ENCODE measurements at places on chromosomes 13 and 19.

DNA sequence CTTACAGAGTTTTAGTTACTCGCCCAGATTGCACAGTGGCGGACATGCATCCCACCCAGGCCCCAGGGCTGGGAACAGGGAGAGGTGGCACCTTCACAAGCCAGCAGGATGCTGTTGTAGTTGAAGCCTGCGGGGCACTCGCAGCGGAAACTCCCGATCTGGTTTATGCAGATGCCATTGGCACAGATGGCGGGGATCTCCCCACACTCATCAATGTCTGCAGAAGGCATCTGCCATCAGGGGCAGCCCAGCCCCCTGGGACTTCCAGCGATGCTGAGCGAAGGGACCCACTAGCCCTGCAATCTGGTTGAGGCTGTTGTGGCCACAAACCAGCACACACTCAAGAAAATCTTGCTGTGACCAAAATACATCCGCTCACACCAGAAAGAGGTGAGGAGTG, 44.6 kb downstream of the CCL25 start:
- no peak for DNase-seq

- no peak for DNase-seq
Observed at GRCh38 chr19:33998302-33998701, 174.0 kb upstream of the LSM14A start.

DNA sequence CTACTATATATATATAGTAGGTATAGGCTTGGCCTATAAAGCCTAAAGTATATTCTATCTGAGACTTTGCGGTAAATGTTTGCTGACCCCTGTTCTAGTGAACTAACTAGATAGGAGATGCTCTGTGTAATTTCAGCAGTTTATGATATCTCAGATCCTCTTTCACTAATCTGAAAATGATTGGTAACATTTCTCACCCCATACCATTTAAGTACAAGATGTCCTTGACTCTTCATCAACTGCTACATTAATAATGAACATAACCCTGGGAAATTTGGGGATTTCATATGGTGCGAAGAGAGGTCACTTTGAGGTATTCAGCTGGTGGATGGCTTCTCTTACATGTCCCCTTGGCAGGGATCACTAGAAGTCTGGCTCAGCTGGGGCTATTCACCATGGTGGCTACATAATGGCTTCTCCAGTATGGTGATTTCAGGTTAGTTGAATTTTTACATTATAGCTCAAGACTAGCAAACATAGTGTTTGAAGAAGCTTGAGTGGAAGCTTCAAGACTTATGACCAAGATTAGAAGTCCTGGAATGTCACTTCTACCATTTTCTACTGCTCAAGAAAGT, 103.6 kb upstream of the MYCBP2 start:
- DNase-seq, result no peak

DNA sequence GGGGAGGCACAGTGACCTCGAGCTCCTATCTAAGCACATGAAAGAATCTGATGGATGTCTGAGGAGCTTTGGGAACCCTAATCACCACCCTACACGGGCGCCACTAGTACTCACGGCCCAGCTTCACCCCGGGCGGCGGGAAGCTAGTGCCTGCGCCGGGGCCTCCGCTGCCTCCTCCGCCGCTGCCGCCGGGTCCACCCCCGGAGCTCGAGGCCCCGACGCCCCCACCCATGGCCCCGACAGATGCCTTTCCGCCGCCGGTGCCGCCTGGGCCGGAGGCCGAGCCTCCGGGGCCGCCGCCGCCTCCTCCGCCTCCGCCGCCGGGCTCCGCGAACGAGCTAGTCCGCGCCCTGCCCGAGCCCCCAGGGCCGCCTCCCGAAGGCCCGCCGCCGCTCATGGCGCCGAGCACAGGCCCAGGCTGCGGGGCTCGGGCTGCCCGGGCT, 312 bp downstream of the GSK3A start:
- peak; percentile 45 for DNase-seq

DNA sequence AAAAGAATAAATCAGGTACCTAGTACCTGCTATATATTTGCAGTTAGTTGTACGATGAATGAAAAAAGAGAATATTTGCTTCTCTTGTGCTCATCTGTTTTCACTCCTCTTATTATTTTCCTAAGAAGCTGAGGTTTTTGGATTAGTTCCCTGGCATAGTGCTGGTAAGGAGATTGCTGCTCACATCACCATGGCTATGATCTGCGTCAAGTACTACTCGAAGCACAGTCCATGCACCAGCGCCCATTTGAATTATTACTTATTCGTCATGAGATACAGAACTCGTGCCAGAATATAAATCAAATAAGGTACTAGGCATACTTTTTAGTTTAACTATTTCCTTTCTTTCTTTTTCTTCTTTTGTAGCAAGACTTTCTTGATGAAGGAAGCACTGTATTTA, 7.1 kb downstream of the SERTM1 start:
- DNase-seq, result no peak

GRCh38 chr19:7923295-7924191, 2.4 kb downstream of the CTXN1 start:
- no peak for DNase-seq

- no peak for DNase-seq
Observed at GRCh38 chr13:51867062-51867461, 5.3 kb downstream of the CCDC70 start.

DNA sequence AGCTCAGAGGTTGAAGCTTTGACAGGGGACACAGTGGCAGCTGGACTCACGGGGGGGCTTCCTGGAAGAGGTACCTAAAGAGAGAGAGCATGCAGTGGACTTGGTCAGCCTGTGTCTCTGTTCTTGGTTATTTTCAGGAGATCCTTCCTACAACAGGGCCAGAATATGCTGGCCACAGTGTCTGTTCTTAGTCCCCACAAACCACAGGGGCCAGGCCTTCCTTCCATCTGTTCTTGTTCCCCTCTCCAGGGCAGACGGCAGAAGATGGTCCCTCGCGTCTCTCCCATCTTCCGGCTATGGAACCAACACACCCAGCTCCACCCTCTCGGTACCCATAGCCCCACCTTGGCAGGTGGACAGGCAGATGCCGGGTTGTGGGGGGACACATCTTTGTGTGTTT, 24.8 kb downstream of the MAST3 start:
- no peak for DNase-seq

GRCh38 chr13:27878274-27878673, 41.5 kb upstream of the PDX1 start:
- no peak for DNase-seq

DNA sequence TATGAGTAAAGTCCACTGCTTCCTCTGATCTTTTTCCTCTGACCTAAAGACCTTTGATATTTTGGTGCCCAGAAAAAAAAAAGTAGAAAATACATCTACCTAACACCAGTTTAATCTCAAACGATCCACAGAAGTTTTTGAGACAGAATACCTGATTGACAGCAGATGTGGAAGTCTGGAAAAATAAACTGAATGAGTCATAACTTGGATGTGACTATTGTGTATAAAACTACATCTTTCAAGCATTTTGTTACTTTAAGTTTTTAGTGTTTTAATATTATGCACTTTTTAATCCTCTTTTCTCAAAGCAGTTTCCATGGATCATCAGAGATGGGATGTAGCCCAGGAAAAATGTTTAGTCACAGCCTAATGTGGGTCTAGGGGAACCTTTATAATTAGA, 216.1 kb downstream of the SLITRK1 start:
- DNase-seq, result no peak

DNA sequence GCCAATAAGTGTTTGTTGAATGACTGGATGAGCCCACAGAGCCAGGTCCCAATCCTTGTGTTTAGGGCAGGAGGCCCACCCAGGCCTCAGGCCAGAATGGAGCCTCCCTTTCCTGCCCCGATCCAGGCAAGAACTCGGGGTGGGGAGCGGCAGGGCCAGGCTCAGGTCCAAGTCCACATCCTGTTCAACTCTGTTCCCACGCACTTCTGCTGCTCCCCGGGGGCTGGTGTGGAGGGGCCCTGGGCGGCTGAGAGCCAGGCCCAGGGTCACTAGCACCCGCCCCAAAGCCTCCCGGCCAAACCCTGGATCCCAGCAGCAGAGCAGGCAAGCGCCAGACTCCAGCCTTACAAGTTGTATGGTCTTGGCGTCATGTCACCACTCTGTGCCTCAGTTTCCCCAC, 8.0 kb downstream of the ANGPTL8 start:
- no peak for DNase-seq

GRCh38 chr13:42569576-42570344, 4.2 kb upstream of the TNFSF11 start:
- DNase-seq, result no peak

DNA sequence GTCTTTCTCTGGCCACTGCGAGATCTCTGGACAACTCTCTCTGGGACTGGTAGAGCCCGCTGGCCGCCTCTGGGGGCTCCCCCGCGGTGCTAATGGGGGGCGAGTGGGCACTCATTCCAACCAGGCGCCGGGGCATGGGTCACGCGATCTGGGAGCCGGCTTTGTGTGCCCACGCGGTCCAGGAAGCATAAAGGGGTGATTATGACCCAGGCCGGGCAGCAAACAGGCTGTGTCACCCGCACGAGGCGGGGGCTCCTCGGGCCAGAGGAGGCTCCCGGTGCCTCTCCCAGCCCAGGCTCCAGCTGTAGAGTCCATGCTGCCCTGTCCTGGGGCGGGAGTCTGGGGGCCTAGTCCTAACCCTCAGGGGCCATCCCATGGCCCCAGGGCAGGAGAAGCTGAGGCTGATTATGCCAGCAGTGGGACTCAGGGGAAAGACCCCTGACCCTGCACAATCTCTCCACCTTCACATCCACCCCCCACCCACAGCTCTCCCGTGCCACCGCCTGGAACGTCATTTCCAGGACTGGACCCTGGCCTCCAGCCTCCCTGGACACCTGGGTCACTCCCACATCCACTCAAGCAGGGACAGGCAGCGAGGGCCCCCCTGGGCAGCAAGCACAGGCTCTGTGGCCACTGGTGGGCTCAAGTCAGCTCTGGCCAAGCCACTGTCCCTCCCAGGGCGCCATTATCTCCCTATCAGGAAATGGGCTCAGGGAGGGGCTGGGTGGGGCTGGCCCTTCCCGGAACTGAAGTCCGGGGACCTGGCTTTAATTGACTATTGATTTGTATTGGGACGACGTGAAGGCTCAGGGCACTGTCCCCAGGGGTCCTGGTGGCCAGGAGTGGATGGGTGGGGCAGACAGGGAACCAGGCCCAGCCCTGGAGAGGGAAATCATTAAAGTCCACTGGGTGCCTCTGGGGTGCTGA, 50.0 kb downstream of the PTPRS start:
- DNase-seq, result no peak

DNA sequence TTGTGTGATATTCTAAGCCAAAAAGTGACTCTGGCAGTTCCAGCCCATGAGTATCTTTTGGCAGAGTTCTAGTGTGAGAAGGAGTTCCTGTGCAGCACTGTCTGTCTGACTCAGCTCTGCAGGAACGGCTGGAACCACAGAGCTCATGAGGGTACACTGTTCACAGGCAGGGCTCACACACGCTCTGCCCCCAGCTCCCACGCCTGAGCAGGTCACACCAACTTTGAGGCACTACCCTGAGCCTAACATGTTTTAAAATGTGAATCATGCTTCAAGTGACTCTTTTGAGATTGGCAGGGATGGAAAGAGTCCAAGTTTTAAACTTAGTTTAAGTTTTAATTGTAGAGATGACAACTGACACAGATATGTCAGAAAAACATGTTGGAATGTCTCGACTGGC, 1203.3 kb downstream of the UQCRFS1 start:
- no peak for DNase-seq

DNA sequence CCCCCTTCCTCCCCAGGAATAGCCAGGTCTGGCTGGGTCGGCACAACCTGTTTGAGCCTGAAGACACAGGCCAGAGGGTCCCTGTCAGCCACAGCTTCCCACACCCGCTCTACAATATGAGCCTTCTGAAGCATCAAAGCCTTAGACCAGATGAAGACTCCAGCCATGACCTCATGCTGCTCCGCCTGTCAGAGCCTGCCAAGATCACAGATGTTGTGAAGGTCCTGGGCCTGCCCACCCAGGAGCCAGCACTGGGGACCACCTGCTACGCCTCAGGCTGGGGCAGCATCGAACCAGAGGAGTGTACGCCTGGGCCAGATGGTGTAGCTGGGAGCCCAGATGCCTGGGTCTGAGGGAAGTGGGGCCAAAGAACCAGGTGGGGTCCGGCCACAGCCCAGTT, 3.2 kb downstream of the KLK2 start:
- no peak for DNase-seq

DNA sequence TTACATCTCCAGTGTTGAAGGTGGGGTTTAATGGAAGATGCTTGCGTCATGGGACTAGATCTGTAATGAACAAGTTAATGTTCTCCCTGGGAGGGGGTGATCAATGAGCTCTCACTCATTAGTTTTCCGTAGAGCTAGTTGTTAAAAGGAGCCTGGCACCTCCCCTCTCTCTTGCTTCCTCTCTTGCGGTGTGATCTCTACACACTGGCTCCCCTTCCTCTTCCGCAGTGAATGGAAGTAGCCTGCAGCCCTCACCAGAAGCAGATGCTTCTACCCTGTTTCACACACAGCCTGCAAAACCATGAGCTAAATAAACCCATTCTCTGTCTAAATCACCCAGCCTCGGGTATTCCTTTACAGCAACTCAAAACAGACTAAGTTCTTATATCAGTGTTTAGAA, 318.8 kb downstream of the SLITRK1 start:
- DNase-seq, result no peak

- DNase-seq, result no peak
Observed at GRCh38 chr19:56969156-56969555, 128.6 kb upstream of the PEG3 start.

DNA sequence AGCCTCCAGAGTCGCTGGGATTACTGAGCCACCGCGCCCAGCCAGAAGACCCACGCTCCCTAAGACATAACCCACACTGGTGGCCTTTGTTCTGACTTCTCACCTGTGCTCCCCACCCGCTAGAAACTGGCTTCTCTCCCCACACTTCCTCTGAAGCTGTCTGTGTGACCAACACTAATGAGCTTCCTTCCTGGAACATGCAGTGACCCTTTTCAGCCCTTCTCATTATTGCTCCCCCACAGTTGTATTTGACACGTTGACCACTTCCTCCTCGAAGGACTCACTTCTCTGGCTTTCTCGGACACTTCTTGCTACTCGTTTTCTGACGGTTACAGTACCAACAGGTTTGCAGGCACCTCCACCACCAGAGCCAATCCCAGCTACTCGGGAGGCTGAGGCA, 10.9 kb downstream of the NCR1 start:
- DNase-seq, result no peak

GRCh38 chr19:15264061-15264932, 32.0 kb upstream of the EPHX3 start:
- peak; percentile 77 for DNase-seq

DNA sequence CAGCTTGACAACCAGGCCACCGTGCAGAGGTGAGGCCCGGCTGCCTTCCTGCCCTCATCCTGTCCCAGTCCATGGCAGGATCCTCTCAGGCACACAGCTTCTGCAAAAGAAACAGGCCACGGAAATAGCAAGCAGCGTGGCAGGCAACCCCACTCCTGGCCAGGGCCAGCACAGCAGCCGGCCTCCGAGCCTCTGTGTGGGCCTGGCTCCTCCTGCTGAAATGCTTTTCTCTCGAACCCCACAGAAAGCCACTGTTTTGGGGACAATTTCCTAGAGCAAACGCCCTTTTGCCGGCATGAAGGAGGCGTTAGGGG, 39.5 kb upstream of the F7 start:
- no peak for DNase-seq

- DNase-seq, result no peak
Observed at GRCh38 chr13:32299893-32300292, 15.3 kb downstream of the ZAR1L start.

Data from stimulated activated CD4-positive, alpha-beta T cell treated with anti-CD3 and anti-CD28 coated beads, Interleukin-12 subunit alpha, Interleukin-12 subunit beta, amount 100 ng/mL, for 4 hours (primary cell).